Ecto neural progenitor cell (in vitro differentiated cells): ENCODE measurements at places on chromosomes 11 and 22.

- no peak for DNase-seq
Observed at GRCh38 chr11:13784441-13784840, 116.0 kb downstream of the FAR1 start.

- no peak for DNase-seq
Observed at GRCh38 chr11:134785059-134785458, 373.0 kb upstream of the B3GAT1 start.

GRCh38 chr22:22884010-22884887, 3.4 kb upstream of the IGLL5 start:
- DNase-seq = peak; percentile 81

GRCh38 chr11:27241311-27242122, 121.5 kb downstream of the CCDC34 start:
- DNase-seq = no peak

- DNase-seq = no peak
Observed at GRCh38 chr22:46794067-46794466, 31.6 kb downstream of the TBC1D22A start.

- peak; percentile 79 for DNase-seq
Observed at GRCh38 chr11:105609832-105610781, at the start of gene GRIA4. GRIA4 (plus strand) TSS chr11:105610073; CDS start chr11:105610998, 925 bp downstream.

- peak; percentile 82 for DNase-seq
Observed at GRCh38 chr11:67356864-67357561, 3.7 kb upstream of the POLD4 start.

DNA sequence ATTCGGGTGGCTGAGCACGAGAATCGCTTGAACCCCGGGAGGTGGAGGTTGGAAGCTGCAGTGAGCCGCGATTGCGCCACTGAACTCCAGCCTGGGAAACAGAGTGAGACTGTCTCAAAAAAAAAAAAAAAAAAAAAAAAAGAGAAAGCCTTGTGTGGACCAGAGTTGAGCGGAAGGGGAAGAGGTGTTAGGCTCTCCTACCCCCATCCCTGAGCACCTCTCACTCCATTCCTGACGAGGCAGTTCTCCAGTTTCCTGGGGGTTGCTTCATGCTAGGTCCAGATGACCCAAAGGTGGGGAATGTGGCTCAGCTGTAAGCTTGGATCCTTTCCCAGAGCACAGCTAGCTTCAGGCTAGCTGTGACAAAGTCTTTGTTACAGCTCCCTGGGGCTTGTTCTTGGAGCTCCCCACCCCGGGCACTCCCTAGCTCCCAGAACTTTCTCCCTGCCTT, 8.8 kb upstream of the DNAL4 start:
- no peak for DNase-seq

- no peak for DNase-seq
Observed at GRCh38 chr11:29187215-29187614, 829.6 kb downstream of the KCNA4 start.

DNA sequence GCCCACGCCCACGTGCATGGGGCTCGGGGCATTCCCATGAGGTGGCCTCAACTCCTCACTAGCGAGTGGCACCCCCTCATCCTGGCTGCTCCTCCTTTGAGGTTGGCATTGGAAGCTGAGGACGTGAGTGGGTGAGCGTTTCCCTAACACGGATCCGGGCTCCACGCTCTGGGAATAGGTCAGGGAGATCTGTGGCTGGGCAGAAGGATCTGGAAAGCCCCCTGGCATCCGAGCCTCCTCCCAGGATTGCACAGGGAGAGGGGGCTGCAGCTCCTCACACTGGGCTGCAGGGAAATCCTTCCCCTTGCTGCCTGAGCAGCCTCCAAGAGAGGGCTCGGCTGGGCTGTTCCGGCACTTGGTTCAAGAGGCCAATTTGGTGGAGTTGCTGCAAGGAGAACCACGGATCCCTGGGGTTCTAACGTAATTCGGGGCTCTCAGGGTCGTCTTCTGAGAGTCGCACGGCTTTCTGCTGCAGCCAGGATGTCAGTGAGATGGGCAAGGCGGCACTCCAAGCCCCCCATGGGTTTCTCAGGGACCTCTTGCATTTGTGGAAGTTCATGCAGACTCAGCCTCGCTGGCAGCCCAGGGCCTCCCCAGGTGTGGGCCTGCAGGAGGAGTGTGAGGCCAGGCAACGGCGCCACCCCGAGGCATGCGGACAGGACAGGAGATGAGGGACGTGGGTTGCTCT, 1119.0 kb downstream of the BRD1 start:
- DNase-seq = no peak

DNA sequence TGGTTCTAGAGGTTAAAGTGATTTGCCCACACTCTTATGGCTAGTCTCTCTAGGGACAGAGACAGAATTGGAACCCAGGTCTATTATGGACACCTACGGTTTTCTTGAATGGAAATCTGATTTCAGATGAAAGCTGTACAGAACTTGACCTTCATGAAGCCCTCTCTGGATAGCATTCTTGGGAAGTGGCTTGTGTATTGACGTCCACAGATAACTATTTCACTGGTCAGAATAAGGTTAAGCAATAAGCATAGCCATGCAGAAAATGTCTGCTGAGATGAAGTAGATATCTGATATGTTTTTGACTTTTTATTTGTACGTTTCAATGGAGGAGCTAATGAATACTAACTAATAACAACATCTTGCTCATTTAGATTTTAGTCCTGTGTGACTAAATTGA, 1.1 kb downstream of the TLCD5 start:
- no peak for DNase-seq

DNA sequence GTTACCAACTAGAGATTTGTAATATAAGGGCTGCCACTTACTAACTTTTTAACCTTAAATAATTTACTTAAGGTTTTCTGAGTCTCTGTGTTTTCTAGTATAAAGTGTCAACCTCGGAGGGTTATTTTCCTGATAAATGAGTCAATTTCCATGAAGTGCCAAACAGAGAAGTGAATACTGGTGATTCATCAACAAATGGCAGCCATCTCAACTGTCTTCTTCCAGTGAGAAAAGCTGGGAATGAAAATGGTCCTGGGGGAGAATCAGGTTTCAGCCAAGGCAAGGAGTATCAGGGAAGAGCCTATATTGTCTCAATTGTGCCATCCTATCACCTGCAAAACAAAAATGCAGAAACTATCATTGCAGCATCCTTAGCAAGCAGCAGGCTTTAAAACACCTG, 129.1 kb downstream of the LUZP2 start:
- no peak for DNase-seq

GRCh38 chr11:36373016-36374010, 77.2 kb downstream of the PRR5L start:
- DNase-seq = no peak

DNA sequence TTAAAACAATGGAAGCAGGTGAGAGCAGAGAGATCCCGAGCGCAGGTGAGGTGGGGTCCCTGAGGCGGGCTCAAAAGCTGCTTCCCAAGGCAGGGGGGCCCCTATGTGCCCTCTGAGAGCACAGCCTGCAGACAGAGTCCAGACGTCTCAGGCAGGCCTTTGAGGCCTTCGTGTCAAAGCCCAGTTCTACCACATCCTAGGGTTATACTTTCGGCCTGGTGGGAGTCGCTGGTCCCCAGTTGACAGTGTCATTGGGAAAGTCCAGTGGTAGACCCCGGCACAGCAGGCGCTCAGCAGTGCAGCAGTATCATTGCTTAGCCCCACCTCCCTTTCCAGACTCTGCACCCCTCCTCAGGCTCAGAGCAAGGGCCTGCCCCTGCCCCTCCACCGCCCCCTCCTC, 9.1 kb downstream of the LINC01488 start:
- DNase-seq = no peak

DNA sequence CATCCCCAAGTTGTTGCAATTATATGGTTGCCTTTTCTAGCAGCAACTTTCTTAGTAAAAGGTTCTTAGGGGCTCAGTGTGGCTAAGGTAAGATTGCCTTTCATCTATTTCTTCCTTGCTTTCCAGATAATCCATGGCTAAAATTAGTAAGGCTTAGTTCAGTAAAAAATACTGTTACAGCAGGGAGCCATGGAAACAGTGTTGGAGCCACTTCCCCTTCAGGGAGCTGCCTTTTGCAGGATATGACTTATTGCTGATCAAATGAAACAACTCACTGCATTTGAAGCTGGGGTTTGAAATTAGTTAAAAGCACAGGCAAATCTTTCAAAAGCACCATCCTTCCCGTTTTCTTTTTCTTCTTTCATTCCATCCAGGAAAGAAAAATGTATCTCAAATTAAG, 184.3 kb downstream of the C11orf87 start:
- no peak for DNase-seq

DNA sequence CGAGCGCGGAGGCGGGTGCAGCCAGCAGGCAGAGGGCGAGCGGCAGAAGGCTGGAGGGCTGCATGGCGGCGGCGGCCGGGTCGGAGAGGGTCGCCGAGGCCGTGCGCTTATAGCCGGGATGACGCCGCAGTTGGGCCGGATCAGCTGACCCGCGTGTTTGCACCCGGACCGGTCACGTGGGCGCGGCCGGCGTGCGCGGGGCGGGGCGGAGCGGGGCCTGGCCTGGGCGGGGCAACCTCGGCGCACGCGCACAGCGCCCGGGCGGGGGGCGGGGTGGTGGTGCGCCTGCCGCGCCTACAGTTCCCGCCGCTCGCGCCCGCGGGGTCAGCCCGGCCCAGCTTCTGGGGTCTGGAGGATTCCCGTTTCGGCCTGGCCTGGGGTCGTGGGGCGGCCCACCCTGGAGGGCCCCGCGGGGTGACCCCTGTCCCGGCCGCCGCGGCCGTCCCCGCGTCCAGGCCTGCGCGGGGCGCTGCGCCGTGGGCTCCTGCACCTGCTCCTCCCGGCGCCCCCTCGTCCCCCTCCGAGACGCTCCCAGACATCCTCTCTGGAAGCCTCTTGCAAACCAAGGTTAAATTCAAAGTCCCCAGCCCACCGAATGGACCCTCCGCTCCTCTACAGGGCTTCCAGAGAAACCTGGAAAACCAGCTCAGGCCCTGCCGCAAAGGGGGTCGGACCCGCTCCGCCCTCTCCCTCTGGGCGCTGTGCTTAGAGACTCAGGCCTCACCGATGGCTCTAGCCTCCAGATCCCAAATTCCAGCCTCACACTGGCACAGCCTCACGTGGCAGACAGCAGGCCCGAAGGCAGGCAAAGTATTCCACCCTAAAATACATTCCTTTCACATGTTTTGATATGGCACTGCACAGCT, at the start of gene CTSD:
CTSD (minus strand) TSS at position 132 of the 866 bp plus-strand sequence; CDS start at position 64, 68 bp downstream.
- DNase-seq = peak; percentile 93

GRCh38 chr11:126212089-126212660, 593 bp downstream of the FAM118B start:
- DNase-seq = no peak

DNA sequence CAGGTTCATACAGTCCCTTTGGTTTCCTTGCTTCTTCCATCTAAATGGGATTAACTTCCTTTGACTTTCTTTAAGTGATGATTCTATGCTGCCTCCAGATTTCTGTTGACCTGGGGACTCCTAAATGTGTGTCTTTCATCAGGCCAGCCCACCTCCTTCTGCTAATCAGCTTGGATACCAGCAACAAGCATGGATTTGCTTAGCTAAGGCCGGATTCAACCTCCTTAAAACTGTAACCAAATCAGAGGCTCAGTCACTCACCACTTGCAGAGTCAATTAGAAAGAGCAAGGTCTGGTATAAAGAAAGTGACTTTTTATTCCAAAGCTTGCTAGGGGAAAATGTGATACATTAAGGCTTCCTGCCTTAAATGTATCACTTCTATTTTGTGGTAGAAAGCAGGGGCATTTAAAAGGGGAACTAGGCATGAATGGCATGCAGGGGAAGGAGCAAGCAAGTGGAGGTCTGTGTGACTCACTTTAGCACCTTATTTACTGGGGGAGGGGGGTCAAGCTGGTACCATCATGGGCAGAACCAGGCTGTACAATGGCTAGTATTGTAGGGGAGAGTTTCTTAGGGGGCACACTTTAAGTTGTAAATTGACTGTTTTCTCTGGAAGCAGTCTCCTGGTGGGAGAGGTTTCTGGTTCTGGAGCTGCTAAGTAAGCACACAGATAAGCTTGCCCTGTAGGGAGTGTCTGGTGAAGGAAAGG, 239.0 kb upstream of the PDGFD start:
- DNase-seq = no peak

- DNase-seq = no peak
Observed at GRCh38 chr11:108635106-108635505, 29.8 kb upstream of the DDX10 start.

DNA sequence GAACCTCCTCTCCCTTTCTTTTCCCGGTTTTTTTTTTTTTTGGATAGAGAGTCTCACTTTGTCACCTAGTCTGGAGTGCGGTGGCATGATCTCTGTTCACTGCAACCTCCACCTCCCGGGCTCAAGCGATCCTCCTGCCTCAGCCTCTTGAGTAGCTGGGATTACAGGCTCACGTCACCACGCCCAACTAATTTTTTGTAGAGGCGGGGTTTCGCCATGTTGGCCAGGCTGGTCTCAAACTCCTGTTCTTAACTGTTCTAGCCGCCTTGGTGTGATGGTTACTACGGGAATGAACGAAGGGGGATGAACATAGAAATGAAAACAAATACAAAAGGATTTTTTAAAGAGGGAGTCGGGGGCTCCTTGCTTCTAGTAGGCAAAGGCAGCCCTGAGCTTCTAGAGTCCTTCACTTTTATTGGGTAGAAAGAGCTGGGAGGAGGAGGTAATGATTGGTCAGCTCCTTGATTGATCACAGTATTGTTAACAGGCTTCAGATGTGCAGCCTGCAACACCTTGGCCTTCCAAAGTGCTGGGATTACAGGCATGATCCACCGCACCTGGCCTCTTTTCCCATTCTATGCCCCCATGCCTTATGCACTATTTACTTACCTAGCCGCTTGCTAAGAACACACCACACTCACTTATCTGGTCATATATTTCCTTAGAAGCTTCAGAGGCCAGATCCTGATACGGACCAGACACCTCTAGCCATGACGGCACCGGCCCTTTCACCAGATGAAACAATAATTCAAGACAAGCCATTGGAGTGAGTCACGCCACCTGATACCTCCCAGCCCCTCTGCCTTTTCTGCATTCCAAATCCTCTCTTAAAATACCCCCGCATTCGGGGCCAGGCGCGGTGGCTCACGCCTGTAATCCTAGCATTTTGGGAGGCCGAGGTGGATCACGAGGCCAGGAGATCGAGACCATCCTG, 20.7 kb downstream of the SUSD2 start:
- DNase-seq = no peak

GRCh38 chr11:42114927-42115326, 655.5 kb upstream of the LRRC4C start:
- no peak for DNase-seq

GRCh38 chr11:114243461-114244372, 52.5 kb upstream of the NNMT start:
- no peak for DNase-seq

GRCh38 chr11:33195462-33196173, 34.3 kb upstream of the CSTF3 start:
- no peak for DNase-seq
